ENCODE measurements at places on chromosomes 3 and 15.

- DNase-seq, result no peak
Observed at GRCh38 chr3:7999384-7999783, 502.2 kb upstream of the LMCD1 start.

GRCh38 chr3:29382409-29382808 is 101.5 kb downstream of the RBMS3 start:
- DNase-seq, result no peak

- DNase-seq, result peak; percentile 20
Observed at GRCh38 chr3:28022916-28023315, 218.5 kb upstream of the CMC1 start.

GRCh38 chr15:52283281-52283680 is 12.3 kb downstream of the MYO5C start:
- DNase-seq, result no peak

DNA sequence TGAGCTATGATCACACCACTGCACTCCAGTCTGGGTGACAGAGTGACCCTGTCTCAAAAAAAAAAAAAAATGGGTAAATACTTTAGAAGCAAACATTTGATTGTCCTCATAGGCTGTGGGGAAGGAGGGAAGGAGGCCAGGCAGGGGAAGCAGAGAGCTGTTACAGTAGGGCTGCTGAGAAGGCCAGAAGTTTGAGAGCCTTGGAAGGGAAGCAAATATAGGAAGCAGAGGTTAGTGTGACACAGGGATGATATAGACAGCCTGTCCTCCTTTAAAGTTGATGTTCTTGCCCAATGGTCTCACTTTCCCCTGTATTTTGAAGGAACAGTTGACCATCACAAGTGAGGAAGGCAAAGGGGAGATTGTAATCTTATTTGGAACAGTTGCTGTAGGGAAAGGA is 5.3 kb upstream of the ALPK3 start:
- DNase-seq, result no peak

GRCh38 chr15:31367730-31368344 is 41.2 kb downstream of the KLF13 start:
- DNase-seq, result peak; percentile 38

All from suppressor macrophage treated with lipopolysaccharide for 1 hour (primary cell).